Activated CD4-positive, alpha-beta T cell treated with anti-CD3 and anti-CD28 coated beads, Interleukin-2, amount 50 U/mL, for 24 hours (primary cell): ENCODE measurements at places on chromosomes 4 and X.

DNA sequence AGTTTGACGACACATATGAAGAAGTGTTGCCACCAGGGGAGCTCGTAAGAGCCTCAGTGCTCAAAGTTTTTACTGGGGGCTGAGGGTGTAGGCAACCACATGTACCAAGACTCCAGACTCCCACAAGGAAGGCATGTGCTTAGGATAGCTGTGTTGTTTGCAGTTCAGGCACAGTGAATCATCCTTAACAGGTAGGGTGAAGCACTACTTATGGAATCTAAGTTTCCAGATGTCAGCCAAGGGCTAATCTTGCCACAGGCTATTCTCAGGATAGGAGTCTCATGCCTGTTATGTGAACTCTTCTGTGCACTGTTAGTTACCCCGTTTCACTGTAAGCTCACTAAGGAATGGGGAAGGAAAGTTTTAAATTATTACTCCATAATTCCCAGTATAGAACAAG is 202.6 kb downstream of the TMA16 start:
- no peak for DNase-seq

GRCh38 chr4:142262956-142263355 is 583.1 kb downstream of the INPP4B start:
- no peak for DNase-seq

DNA sequence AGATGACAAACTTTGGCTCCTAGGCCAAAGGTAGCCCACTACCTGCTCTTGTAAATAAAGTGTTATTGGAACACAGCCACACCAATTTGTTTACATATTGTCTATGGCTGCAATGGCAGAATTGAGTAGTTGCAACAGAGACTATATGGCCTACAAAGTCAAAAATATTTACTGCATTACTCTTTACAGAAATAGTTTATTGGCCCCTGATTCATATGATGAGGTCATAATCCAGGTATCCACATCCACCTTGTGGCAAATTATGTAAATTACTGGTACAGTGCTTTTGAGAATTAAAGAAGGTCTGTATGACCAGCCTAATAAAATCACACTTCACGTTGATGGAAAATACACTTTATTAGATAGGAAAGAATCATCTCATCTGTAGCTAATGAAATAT is 337.0 kb upstream of the DDX53 start:
- DNase-seq = no peak

DNA sequence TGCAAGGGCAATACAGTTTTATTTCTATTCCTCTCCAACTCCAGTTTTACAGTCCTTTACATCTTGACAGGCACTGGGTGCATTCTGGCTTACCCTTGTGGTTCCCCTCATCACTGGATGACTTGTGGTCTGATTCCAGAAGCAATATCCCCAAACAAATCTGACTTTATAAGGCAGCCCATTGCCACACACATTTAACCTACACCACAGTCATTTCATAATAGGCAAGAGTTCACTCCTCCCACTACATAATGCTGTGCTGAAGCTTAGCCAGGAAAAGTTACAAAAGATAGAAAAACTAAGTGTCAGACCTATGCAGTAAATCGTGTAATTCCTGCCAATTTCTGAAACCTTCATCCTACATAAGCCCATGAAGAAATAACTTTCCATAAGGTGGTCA is 82.9 kb upstream of the MID1IP1 start:
- DNase-seq = no peak

GRCh38 chr4:2624782-2625530 is 88.5 kb downstream of the FAM193A start:
- DNase-seq = no peak

- no peak for DNase-seq
These were observed 763 bp downstream of the PYURF start for GRCh38 chr4:88522702-88523324.

- DNase-seq = no peak
These were observed 94.2 kb upstream of the TECRL start for GRCh38 chr4:64503416-64503815.

GRCh38 chr4:77023920-77024319 is 51.9 kb downstream of the CCNI start:
- DNase-seq = no peak

DNA sequence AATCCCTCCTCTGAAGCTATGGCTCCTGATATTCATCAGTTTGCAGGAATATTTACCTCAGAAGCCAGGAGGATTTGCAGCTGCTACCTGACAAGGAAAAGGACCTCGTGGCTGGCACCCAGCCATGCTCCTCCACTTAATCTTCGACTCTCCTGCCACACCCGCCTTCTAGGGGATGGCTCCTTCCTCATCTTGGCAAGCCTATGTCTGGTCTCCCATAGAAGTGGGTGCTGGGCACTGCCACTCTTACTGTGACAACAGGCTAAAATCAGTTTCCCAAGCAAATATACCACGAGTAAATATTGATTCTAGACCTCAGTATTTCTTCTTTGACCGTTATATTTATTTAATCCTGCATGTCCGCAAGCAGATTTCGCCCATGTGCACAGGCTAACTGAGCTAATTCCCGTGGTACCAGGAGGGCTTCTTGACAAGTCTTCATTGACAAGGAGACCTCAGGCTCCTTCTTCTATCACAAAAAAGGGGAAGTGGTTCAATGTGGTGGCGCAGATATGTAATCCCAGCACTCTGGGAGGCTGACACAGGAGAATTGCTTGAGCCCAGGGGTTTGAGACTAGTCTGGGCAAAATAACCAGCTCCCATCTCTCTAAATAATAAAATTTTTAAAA is 52.6 kb upstream of the DCTD start:
- no peak for DNase-seq

GRCh38 chrX:141936080-141936479 is 32.4 kb downstream of the MAGEC1 start:
- no peak for DNase-seq

DNA sequence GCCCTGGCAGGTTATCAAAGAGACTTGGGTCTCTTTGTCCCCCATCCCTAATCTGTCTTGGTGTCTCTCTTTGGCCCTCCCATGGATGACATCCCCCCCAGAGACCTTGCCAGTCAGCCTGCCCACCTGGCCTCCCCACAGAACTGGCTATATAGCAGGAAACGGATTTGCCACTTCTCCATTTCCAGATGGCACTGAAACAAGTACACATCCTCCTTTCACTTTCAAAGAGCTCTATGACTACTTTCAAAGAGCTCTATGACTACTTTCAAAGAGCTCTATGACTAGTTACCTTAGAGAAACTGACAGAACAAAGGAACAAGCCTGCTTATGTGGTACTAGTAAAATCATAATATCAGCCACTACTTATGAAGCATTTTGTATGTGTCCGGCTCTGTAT is 175.3 kb downstream of the MAML3 start:
- DNase-seq = no peak

- no peak for DNase-seq
These were observed 660 bp upstream of the COL25A1 start for GRCh38 chr4:109303140-109303496.

DNA sequence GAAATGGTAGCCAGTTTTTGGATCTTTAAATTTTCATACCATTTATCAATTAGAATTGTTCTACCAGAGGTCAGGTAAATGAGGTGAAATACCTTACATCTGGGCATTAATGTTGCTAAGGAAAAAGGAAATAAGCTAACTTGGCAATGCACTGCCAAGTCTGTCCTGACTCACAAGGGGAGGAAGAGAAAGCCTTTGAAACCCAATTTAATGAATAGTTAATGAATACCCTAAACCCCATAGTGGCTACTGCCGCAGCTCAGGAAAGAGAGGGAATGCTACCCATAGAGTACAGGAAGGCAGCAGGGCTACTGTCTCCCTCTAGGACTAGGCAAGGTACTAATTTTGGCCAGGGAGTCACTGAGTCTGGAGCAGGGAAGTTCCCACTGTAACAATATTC is 16.8 kb upstream of the DHX15 start:
- no peak for DNase-seq

DNA sequence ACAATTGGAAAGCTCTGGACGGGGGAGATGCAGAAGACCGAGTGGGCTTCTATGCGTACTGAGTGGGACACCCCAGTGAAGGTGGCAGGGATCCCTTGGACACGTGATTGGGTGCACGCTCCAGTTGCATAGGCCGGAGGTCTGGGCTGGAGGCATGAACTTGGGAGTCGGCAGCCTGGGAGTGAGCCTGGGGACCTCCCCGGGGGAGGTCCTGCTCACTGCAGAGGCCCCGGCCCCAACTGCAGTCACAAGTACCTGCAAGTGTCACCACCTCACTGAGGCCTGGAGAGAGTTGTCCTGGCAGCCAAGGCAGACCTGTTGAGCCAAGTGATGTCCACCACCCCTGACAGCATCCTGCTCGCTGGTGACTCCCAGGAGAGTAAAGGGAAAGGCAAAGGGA is 49.3 kb upstream of the HMX1 start:
- DNase-seq = no peak

DNA sequence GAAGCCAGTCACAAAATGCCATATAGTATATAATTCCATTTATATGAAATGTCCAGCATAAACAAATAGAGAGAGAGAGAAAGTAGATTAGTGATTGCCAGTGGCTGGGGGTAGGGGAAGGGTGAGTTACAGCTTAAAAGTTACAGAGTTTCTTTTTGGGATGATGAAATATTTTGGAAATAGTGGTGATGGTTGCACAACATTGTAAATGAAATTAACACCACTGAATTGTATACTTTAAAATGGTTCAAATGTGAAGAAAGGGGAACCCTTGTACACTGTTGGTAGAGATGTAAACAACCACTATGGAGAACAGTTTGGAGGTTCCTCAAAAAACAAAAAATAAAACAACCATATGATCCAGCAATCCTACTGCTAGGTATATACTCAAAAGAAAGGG is 131.2 kb upstream of the GPC4 start:
- no peak for DNase-seq

DNA sequence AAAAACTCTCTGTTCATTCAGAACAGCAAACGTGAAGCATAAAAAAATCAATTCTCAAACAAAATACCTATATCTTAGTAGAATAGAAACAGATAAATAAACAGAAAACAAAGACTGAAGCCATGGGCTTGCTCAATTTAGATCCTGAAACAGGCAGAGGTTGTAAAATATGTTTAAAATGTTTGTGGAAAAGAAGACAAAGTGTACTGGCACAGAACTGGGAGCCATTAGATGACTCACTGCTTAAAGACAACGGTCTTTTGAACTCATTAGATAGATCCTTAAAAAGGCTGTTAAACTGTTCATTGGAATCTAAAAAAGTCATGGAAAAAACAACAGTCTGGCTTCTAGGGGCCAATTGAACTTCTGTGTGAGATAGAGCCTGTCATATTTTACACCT is 247.0 kb upstream of the NDST4 start:
- DNase-seq = no peak

DNA sequence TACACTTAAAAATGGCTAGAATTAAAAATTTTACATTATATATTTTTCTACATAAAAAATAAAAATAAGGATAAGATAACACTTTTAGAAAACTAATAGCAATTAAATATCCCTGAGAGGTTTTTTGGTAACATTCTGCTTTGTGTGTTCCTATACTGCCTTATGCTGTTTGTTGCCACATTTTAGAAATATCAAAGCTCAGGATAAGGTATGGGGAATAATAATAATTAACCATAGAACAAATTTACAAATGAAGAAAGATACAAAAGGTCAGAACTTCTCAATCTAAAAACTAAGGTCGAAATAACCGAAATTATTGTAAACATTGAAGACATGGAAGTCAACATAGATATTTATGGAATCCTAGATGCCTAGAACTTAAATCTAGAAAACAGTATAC is 71.4 kb downstream of the COX7B2 start:
- DNase-seq = no peak

DNA sequence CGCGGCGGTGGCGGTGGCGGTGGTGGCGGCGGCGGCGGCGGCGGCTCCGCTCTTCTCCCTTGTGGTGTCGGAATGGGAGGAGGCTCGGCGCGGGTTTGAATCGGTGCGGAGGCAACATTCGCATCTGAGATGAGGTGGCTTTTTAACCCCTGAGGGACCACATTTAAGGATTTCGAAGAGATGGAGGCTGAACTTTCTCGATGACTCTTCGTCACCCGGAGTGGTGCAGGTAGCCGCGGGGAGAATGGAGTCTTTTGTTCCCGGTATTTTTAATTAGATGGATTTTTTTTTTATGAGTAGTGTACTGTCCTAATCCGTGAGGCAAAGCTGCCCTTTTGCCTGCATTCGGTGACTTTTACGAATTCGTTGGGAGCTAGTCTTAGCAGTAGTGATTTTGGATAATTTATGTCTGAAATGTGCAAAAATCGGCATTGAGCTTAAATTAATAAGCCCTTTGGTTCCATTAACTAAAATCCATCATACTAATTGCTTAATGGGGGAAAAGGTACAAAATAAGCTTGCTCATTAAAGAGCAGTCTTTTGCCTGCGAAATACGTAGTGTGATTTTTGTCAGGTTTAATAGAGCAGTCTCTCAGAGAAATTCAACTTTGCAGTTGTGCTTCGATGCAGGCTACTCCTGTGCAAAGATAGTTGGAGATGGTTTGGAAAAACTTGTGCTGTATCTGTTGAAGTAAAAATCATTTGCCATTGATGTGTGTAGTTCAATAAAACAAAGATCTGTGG is 206.2 kb downstream of the TENM3 start:
- no peak for DNase-seq

DNA sequence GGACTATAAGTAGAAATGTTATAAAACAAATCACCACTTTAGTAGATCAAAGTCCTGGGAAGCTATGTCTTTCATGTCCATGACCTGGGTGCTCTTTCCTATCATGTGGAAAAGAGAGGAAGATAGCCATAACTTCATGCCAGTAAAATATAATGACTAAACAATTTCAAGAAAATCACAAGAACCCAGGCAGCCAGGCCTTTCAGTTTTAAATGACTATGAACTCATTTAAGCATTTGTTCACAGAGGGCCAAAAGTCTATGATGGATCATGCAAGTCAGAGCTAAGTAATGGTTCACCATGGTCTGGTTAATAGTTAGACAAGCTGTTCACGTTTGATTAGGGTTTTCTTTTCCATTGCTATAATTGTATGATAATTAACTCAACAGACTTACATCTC is 155.8 kb downstream of the PPARGC1A start:
- no peak for DNase-seq

DNA sequence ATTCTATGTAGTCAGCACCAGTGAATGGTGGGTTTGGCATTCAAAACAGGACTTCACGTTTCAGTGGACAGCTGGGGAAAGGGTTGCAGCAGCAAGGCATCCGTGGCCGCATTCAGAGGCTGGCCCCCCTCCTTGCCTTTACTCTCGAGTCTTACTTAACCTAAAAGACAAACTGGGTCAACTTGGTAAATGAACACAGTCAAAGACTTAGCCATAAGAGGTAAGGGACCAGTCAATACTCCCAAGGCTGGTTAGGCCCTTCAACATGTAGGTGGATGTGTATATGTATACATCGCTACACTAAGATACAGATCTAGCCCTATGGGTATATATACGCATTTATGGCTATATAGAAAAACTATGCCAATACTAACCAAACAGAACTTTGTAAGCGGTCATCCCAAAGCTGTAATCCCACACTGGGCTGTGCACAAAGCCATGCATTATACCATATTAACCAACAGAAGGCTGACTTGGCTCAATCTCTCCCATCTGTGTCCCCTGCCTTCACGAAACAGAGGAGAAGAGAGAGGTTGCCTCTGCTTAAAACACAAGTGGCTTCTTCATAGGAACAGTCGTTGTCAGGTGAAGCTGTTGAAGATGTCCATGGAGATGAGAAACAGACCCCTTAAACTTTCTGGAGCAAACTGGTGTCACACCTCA is 61.9 kb downstream of the TSC22D3 start:
- DNase-seq = no peak

- no peak for DNase-seq
These were observed 16.7 kb downstream of the EVC2 start for GRCh38 chr4:5691491-5692132.

- no peak for DNase-seq
These were observed 133.5 kb downstream of the COL4A6 start for GRCh38 chrX:108304757-108305156.
